Adrenal gland (tissue), 19 donors: ENCODE measurements at places on chromosomes 6 and 20. TPM values are rescaled to one million over a fixed set of nuclear protein-coding genes. Genes with fewer than 3 reads are reported as not detected.

Gene LY86
- 7.4 TPM for total RNA-seq

- no peak for DNase-seq
These were observed 234.3 kb downstream of the UTRN start for GRCh38 chr6:144519426-144519825.

DNA sequence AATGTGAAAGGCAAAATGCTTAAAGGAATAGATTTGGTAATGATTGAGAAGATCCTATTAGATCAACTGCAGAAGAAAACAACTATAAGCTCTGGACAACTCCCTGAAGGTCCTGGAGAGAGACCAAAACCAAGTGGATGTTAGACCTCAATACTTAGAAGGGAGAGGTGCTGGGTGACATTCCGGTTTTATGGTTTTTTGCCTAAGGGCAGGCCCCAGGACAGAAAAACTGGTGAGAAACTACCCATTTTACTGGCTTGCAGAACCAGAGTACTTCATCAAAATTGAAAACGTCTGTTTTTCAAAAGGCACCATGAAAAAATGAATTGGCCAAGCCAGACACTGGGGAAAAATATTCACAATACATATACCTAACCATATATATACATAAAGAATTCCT, 26.3 kb downstream of the SAMHD1 start:
- DNase-seq, result no peak

GRCh38 chr20:62949153-62949821, 3.2 kb upstream of the SLC17A9 start:
- DNase-seq, result no peak

DNA sequence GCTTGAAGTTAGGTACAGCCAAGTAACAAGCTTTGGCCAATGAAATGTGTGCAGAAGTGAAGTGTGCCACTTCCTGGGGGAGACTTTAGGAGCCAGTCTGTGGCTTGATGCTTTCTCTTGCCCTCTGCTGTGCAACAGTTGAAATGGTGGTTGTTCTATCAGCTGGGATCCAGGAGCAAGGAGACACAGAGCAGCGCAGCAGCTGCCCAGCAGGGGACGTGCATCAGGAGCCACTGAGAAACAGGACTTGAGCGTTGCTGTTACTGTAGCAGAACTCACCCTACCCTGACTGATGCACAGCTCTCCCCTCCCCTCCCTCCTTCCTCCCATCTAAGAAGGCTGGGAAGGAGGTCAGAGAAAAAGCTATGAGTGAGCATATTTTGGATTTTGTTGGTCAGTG, 18.9 kb upstream of the CCN5 start:
- DNase-seq, result no peak
